Cortex of kidney (tissue), 1 donor: ENCODE measurements at places on chromosomes 5 and 9.

GRCh38 chr9:97808972-97809371 is 44.1 kb upstream of the FOXE1 start:
- no peak for DNase-seq

DNA sequence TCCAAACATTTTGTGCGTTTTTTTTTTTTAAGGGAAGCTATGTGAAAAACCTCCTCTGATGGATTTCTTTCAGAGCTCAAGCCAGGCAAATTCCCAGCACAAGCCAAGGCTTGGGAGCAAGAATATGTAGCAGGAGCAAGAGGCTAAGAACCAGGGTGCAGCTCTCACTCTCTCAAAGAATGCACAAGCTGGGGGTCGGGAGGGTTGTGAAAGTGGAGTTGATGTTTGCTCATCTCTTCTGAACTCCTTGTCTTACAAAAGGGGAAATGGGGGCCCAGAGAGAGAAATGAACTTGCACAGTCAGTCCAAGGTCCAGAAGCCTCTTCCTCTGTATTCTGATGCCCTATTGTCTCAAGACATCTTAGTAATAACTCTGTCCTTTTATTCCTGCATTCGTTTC is 7.7 kb upstream of the TRAF1 start:
- no peak for DNase-seq

GRCh38 chr9:89808756-89809181 is 204.0 kb downstream of the GADD45G start:
- no peak for DNase-seq

DNA sequence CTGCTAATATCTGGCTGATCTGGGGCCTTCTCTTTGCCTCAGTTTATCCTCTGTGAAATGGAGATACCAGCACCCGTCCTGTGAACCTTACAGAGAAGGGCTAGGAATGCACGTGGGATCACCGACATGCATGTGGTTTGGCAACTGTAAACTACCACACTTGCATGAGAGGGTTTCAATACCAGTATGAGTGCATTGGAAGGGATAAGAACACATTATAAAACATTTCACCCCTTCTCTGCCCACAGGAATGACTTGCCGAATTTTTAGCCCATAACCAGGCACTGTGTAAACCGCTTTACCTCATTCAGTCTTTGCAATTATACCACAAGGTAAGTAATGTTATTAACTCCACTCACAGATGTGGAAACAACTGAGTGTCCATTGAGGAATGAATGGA is 8.9 kb upstream of the RAB14 start:
- no peak for DNase-seq

DNA sequence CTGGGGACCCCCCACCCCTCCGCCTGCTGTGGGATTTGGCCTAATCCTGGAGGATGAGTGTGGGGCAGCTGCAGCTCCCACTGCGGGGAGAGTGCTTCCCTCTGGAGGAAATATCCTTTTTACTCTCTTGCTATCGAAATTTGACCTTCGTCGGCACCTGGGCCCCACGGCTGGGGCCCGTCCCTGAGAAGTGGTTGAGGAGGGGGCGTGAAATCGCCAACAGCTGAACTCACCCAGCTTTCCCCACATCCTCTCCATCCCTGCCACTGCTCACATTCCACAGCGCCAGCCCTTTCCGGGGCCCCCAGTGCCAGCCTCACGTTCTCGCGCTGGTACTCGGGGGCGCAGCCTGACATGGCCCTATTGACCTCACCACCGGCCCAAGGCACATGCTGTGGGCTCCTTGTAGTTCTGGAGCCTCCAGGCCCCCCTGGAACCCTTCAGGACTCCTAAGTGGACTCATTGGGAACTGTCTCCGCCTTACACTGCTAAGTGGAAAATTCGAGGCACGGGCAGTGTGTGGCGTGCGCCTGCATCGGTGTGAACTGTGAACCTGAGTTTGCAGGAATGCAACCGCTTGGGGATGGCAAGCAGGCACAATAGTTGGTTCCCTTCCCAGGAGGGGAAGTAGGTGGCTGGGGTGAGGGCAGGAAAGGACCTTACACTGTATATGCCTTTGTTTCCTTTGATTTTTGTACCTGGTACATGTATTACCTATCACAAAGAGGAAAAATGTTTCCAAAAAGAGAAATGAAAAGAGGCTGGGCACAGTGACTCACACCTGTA is 19.2 kb downstream of the FGFR4 start:
- no peak for DNase-seq

- no peak for DNase-seq
Measured at GRCh38 chr5:173750538-173751265, 134.3 kb upstream of the BOD1 start.

DNA sequence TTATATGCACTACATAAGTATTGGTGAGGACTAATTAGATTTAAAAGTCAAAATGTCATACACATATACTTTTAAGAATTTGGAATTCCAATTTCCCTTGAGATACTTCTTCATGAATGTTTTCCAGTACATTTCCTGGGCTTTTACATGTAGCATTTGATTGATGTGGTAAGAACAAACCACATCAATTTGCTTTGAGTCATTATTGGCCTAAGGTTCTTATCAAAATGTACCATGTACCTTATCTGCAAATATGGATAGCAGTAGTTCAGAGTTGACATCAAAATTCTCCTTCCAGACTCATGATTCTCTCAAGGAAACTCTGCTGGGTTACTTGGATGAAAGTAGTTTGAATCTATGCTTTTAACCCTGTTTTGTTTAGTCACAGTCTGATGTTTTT is 2.5 kb downstream of the CAST start:
- no peak for DNase-seq

GRCh38 chr5:133423618-133424282 is 188.6 kb downstream of the FSTL4 start:
- no peak for DNase-seq

DNA sequence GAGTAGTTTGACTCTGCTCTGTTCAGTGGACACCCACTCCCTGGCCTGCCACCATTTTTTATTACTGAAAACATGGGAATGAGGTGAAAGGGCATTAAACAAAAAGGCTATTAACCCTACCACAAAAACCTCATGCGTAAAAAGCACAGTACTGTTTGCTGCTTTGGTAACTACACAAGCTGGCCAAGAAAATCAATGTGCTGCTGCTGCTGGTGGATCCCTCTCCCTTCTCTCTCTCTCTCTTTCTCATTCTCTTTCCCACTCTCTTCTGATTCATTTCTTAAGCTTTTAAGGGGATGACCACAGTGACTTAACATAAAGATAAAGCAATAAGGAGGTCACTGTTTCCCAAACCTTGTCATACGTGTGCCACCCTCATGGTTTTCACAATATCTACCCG is 183.2 kb upstream of the TBC1D2 start:
- no peak for DNase-seq

- DNase-seq, result no peak
Measured at GRCh38 chr5:100517301-100517974, 17.7 kb upstream of the FAM174A start.

DNA sequence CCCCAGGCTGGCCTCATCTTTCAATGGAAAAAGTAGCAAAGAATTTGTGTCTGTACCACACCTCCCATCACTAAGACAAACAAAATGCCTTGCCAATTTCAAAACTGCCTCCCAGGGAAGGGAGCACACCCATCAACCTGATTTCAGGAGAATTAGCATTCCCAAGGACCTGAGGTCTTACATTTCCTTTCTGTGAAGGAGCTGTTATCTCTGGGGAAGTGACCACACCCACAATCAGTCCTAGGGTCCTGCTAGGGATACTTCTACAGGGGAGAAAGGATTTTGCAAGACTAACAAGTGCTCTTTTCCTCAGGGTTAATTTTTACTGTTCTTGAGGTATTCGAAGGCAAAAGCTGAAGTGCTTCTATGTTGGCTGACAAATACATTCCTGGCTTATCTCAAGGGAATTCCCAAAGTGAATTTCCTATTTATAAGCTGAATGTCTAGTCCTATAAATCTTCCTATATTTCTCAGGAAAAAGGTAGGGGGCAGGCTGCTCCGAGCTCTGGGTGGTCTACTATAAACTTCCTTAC is 97.4 kb upstream of the ITGA1 start:
- no peak for DNase-seq

DNA sequence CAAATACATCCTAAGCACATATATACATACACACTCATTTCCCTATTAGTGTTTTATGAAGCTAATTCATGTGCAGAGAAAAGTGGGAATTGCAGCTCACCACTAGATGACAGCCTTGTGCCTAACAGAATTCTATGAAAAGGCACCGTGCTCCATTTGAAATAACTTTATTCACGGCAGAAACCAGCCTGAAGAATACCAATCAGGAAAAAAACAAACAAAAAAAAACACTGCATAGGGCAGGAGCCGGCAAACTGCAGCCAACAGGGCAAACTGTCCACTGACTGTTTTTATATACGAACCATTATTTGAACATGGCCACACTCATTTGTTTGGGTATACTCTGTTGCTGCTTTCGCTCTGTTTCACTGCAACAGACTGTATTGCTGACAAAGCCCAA is 33.6 kb downstream of the ERMP1 start:
- no peak for DNase-seq

- no peak for DNase-seq
Measured at GRCh38 chr9:128459011-128459410, 3.2 kb downstream of the ODF2 start.

DNA sequence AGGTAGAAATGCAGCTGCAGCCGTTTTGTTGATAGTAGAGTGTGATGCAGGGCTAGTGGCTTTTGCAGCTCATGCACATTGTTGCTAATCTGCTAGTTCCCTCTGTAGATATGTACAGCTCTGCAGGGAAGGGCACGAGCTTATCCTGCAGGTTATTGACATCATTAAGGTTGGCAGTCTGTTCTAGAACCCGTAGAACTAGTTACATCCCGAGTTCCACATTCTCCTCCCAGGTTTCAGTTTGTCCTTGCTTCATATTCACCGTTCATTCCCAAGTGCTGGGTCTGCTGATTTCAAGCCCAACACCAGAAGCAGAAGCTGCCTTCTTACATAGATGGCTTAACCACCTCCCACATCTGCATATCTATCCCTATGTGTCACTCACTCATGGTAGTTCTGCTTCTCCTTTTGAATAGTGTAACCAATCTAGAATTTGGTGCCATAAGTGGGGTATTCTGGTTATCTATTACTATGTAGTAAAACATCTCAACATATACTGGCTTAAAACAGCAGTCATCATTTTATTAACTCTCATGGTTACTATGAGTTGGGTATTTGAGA is 38.1 kb downstream of the CRHBP start:
- no peak for DNase-seq

DNA sequence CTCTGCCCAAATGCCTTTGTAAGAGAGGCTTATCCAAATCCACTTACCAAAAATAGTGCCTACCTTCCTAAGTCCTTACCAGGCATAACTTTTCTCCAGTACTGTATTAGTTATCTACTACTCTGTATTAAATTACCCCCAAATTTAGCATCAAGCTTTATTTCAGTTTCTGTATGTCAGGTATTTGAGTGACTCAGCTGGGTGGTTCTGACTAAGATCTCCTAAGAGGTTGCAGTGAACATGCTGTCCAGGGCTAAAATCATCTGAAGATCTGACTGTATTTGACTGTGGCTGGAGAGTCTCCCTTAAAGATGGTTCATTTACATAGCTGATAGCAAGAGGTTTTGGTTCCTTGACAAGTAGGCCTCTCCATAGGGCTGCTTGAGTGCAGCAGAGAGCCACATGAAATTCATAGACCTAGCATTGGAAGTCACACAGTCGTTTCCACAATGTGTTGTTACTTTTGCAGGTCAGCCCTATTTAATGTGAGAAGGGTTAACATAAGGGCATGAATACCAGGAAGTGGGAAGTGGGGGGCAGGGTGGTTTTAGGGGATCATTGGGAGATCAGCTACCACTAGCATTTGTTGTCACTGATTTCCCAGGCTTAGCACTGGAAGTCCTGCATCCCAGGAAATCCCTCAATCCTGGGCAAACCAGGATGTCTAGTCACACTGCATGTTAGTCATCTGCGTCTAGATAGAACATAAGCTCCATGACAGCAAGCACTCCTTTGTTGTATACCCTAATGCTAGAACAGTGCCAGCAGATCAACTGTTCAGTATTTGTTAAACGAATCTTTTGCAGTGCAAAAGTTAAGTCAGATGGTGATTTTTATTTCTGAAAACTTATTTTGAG is 2.0 kb upstream of the ZNF622 start:
- no peak for DNase-seq

DNA sequence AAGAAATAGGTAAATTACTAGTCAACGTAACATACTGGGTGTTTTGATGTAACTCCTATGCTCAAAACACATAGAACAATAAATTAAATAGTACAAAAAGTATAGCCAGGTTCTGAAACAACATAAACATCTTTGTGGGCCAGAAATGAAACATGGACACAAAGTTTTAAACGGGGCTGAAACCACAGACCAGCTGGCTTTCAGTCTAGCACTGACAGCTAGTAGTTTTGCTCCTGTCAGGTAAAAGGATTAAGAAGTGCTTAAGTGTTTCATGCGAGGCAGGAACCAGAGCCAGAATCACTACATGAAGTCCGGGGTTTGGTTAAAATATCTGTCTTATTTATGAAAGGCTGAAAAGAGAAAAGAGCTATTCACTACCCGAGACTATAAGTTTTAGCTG is 19.5 kb downstream of the DCAF10 start:
- DNase-seq, result no peak

GRCh38 chr9:133768859-133769510 is 30.8 kb upstream of the SARDH start:
- DNase-seq, result no peak

- no peak for DNase-seq
Measured at GRCh38 chr5:82613891-82614290, 335.7 kb upstream of the RPS23 start.

DNA sequence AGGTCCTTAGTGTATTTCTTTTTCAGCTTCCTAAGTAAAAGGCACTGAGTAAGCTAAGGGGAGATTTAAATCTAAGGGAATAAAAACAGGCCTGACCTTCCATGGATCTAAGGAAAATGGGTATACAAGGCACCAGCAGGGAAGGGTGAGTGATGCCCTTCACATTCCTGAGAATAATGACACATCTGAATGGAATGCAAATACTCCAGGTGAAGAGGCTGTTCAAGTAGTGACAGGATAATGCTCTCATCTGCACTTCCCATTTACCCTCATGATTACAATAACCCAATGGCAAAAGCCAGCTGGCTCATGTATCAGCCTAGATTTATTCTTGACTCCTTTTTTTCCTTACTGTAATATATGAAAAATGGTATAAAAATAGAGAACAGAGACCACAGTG is 216.2 kb upstream of the ACTBL2 start:
- DNase-seq, result no peak

GRCh38 chr5:35096216-35096615 is 48.5 kb upstream of the AGXT2 start:
- no peak for DNase-seq

- no peak for DNase-seq
Measured at GRCh38 chr5:23591250-23591649, 83.8 kb downstream of the PRDM9 start.
